T-helper 2 cell (primary cell): ENCODE measurements at places on chromosomes 6 and 20.

DNA sequence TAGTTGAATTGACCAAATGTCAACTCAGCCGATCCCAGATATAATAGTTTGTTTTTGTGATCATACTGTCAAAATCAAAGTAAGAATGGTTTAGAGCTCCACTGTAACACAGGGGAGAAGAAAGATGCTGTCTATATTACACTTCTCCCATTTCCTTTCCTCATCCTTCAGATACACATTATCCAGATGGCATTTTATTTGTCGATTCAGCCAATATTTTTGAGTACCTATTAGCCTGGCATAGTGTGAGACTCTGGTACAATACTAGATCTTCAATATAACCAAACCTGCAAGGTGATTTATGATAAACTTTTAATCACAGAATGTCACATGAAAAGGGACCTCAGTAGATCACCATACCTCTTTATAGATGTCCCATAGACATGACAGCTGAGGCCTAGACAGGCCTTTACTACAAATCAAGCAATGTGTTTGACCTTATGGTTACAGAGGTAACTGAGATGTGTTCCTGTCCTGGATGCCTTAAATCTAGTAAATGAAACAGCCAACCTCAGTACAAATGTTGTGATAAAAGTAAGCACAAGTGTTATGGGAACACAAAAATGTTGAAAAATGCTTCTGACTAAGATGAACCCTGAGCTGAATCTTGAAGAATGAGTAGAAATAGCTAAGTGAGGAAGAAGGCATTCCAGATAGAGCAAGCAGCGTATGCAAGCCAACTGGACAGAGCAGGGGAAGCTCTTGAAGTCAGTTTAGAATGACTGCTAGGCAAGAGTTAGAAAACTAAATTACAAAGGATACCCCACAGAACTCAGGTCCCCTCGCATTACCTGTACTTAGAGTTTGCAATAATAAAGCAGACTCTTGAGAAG lies 1.9 kb downstream of the FBXO9 start:
- DNase-seq = no peak

DNA sequence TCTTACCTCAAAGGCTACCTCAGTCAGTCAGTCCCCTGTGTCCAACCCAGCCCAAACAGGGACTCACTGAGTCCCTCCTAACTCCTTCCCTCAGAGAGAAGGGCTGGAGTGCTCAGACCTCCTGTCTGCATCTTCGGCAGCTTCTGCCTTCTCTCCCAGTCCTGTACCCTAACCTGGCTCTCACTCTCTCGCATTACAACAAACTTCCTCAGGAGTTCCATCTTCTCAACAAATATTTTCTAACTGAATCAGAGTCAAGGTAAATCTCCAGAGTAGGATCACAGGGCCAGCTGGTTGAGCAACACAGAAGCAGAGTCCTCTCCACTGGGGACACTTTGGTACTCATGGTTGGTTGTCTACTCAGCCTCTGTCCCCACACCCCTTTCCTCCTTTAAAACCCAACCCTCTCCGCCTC lies 92.3 kb downstream of the MRPL14 start:
- no peak for DNase-seq

- DNase-seq = no peak
Measured at GRCh38 chr6:82494367-82494766, 130.8 kb downstream of the TPBG start.

- no peak for DNase-seq
Measured at GRCh38 chr20:63357921-63358905, 2.9 kb downstream of the CHRNA4 start.
